Fibroblast of lung (primary cell): ENCODE measurements at places on chromosomes 13 and 19. TPM values are rescaled to one million over a fixed set of nuclear protein-coding genes. Genes with fewer than 3 reads are reported as not detected.
A peak's percentile ranks its signal among the peaks of the same experiment; 100 is the strongest.

SLC25A41 gene
- polyA plus RNA-seq = 0.03 TPM in 1 of 2 replicates, not detected in the other

DNA sequence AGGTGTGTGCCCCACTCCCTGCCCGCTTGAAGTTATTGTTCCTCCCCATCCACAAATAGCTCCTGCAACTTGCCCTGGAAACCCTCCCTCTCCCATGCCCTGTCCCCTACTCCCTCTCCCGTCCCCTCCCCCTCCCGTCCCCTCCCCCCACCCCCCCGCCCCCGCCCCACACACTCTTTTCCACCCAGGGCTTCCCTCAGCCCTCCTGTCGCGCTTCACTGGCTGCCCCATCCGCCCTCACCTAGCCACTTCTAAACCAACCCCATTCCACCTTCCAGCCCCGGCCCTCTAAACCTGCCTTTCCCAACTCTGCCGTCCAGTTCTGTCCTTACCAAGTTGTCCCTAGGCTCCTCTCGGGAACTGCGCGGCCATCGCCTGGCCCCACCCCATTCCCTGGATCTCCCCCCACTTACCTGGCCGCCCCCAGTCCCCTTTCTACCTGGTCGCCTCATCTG is 993 bp downstream of the RGL3 start:
- no peak overlapping the region for H3K4me3 ChIP-seq
- H3K27ac ChIP-seq = no peak overlapping the region
- H3K4me1 ChIP-seq = no peaks in the 10 kb centered on the region
- peaks cover 5% of the 10 kb centered on the region for H3K27me3 ChIP-seq
- no peaks in the 10 kb centered on the region for H3K36me3 ChIP-seq

GRCh38 chr13:81104035-81104715 is 763.2 kb upstream of the SPRY2 start:
- no peak overlapping the region for H3K4me3 ChIP-seq
- no peaks in the 10 kb centered on the region for H3K36me3 ChIP-seq
- H3K27ac ChIP-seq = no peak overlapping the region
- H3K4me1 ChIP-seq = no peaks in the 10 kb centered on the region
- no peaks in the 10 kb centered on the region for H3K27me3 ChIP-seq
- DNase-seq = no peak

- no peaks in the 10 kb centered on the region for H3K27me3 ChIP-seq
- no peak overlapping the region for H3K27ac ChIP-seq
- no peak for DNase-seq
- no peak overlapping the region for H3K4me3 ChIP-seq
- H3K4me1 ChIP-seq = no peaks in the 10 kb centered on the region
These were observed 22.7 kb downstream of the ADPRHL1 start for GRCh38 chr13:113430378-113431110.

CBARP gene
- 0.31 and 1.0 TPM in 2 replicates for polyA plus RNA-seq

- H3K27ac ChIP-seq = peak overlapping the region; percentile 30
- peaks cover 3% of the 10 kb centered on the region for H3K36me3 ChIP-seq
- H3K4me3 ChIP-seq = peak overlapping the region; percentile 60
These were observed 585 bp downstream of the MAP1S start for GRCh38 chr19:17719730-17720400.

- peaks cover 2% of the 10 kb centered on the region for H3K36me3 ChIP-seq
- DNase-seq = peak; percentile 77
- H3K27ac ChIP-seq = peak overlapping the region; percentile 59
- peaks cover 25% of the 10 kb centered on the region for H3K4me1 ChIP-seq
- no peaks in the 10 kb centered on the region for H3K27me3 ChIP-seq
- no peak overlapping the region for H3K4me3 ChIP-seq
These were observed 9.6 kb upstream of the TPM4 start for GRCh38 chr19:16066611-16067104.

DNA sequence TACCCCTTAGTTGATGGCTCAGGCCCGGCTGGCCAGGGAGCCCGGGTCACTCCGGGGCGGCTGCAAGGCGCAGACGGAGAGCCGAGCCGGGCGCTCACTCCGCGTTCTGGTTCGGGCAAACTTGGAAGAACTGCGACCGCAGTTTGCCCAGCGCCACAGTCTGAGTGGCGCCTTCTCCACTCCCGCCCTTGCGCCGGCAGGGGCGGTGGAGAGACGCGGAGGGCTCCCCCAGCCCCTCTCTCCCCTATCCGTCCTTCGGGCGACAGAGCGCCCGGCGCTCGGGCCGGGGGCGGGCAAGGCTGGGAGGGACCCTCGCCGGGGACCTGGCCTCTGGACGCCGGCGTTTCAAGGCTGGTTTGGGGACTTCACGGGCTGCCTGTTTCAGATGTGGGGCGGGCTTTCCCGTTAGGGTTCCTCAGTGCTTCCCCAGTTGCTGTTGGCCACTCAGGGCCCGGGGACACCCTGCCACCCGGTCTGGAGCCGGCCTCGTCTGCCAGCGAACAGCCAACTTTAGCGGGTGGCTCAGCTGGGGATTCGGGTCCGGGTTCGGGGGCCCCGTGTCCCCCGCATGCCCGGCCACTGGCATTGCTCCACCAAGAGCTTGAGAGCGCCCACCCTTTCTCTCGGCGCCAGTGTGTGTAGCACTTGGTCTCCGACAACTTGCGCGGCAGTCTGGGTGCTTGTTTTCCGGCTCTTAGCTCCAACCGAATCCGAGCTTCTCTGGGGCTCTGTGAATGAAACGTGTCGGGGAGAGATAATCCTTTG is 1.5 kb downstream of the GPC6 start:
- H3K36me3 ChIP-seq = no peaks in the 10 kb centered on the region
- peak; percentile 91 for DNase-seq
- no peaks in the 10 kb centered on the region for H3K27me3 ChIP-seq
- peak overlapping the region; percentile 82 for H3K27ac ChIP-seq
- no peaks in the 10 kb centered on the region for H3K4me1 ChIP-seq

ICAM5 gene
- 0.47 and 0.55 TPM in 2 replicates for polyA plus RNA-seq

GRCh38 chr13:36850790-36851438 is 31.9 kb downstream of the RFXAP start:
- H3K36me3 ChIP-seq = no peaks in the 10 kb centered on the region
- no peak for DNase-seq
- no peak overlapping the region for H3K4me3 ChIP-seq
- H3K27me3 ChIP-seq = no peaks in the 10 kb centered on the region
- no peaks in the 10 kb centered on the region for H3K4me1 ChIP-seq

DNA sequence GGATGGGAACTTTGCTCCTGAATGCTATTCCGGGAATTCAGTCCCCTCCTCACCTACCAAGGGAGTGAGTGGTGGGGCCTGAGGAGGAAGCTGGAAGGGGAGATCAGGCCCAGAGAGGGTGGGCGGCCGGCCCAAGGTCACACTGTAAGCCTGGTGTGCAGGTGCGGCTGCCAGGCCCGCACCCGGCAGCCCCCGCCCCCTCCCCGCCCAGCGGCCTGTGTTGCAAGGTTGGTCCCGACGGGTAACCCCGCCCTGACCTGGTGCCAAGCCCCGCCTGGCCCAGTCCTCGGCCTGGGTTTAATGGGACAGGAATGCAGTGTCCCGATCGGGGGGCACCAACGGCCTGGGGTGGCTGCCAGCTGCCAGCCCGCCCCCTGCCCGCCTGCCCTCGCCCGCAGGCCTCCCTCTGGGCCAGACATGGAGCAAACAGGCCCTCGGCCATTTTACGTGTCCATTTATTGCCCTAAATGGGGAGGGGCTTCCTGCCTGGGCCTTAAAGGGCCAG is 5.5 kb downstream of the ZBTB7A start:
- no peak for DNase-seq
- peak overlapping the region; percentile 93 for H3K27ac ChIP-seq
- H3K4me1 ChIP-seq = peaks cover 52% of the 10 kb centered on the region
- no peak overlapping the region for H3K4me3 ChIP-seq
- H3K36me3 ChIP-seq = peaks cover 7% of the 10 kb centered on the region

DNA sequence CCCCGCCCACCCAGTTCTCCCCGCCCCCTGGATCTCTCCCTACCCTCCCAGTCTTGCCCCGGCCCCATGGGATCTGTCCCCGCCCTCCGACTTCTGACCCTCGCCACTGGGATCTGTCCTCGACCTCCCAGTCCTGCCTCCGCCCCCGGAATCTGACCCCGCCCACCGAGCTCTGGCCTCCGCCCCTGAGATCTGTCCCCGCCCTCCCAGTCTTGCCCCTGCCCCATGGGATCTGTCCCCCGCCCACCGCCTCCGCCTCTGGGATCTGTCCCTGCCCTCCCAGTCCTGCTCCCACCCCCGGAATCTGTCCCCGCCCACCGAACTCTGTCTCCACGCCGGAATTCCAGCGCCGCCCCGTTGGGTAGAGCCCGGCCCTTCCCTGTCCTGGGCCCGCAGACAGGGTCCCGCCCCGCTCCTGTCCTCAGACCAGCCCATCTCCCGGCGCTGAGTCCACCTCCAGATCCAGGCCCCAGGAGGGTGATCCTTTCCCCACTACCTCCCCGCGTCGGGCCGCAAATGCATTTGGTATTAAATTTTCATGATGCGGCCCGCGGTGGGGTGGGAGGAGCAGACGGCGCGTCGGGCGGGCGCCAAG is 1.5 kb upstream of the SLC17A7 start:
- H3K36me3 ChIP-seq = peaks cover 3% of the 10 kb centered on the region
- H3K27ac ChIP-seq = no peak overlapping the region
- DNase-seq = peak; percentile 68
- no peaks in the 10 kb centered on the region for H3K4me1 ChIP-seq

- DNase-seq = no peak
- H3K27me3 ChIP-seq = no peaks in the 10 kb centered on the region
- H3K27ac ChIP-seq = no peak overlapping the region
- H3K36me3 ChIP-seq = no peaks in the 10 kb centered on the region
- no peak overlapping the region for H3K4me3 ChIP-seq
- no peaks in the 10 kb centered on the region for H3K4me1 ChIP-seq
These were observed 506.2 kb downstream of the GPC5 start for GRCh38 chr13:91904597-91904996.

RDH8 gene
- polyA plus RNA-seq = 0.06 TPM in 1 of 2 replicates, not detected in the other

CGB1 gene
- polyA plus RNA-seq = not detected in 2 replicates

GRCh38 chr13:99280166-99280565 is 22.0 kb upstream of the GPR18 start:
- no peaks in the 10 kb centered on the region for H3K27me3 ChIP-seq
- H3K4me3 ChIP-seq = no peak overlapping the region
- peak; percentile 55 for DNase-seq
- H3K36me3 ChIP-seq = no peaks in the 10 kb centered on the region
- no peaks in the 10 kb centered on the region for H3K4me1 ChIP-seq

GRCh38 chr19:8127311-8127710 is 22.1 kb downstream of the FBN3 start:
- H3K4me3 ChIP-seq = no peak overlapping the region
- no peaks in the 10 kb centered on the region for H3K36me3 ChIP-seq
- no peaks in the 10 kb centered on the region for H3K4me1 ChIP-seq

MAP2K2 gene
- polyA plus RNA-seq = 61.6 and 100 TPM in 2 replicates

AP3D1 gene
- polyA plus RNA-seq = 68.0 and 103 TPM in 2 replicates

DNA sequence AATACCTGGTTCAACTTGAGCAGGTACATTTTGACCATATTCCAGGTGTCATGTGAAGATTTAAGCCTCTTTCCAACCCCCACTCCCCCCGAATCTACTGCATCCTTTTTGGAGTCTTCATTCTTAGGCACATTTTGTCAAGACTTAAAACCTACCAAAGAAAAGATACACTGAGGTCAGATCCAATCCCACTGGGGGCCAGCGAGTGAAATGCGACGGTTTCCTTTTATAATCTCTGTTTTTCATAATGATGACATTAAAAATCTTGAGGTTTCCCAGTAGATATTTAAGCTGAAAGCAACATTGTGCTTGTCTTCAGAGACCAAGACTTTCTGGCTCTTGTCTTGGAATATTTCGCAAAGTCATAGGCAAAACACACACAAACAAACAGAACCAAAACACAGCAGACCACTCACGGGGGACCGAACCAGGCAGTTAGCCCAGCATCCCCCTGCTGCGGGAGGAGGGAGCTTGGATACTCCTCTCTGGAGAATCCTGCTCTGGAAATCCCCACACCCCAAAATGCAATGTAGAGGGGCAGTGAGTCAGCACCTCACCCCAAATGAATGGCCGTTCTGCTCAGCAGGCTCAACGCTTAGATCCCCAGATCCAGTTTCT is 506 bp upstream of the GAS6 start:
- H3K4me3 ChIP-seq = peak overlapping the region; percentile 55
- no peak for DNase-seq
- no peaks in the 10 kb centered on the region for H3K27me3 ChIP-seq
- peaks cover 5% of the 10 kb centered on the region for H3K4me1 ChIP-seq
- peak overlapping the region; percentile 64 for H3K27ac ChIP-seq

- DNase-seq = peak; percentile 27
- H3K27me3 ChIP-seq = no peaks in the 10 kb centered on the region
- H3K4me3 ChIP-seq = peak overlapping the region; percentile 26
- no peak overlapping the region for H3K27ac ChIP-seq
- H3K4me1 ChIP-seq = peaks cover 4% of the 10 kb centered on the region
These were observed 1.0 kb downstream of the DIRAS1 start for GRCh38 chr19:2719920-2720776.

GRCh38 chr19:16446724-16447368 is 24.9 kb downstream of the EPS15L1 start:
- H3K36me3 ChIP-seq = no peaks in the 10 kb centered on the region
- no peaks in the 10 kb centered on the region for H3K27me3 ChIP-seq
- peaks cover 14% of the 10 kb centered on the region for H3K4me1 ChIP-seq
- no peak overlapping the region for H3K4me3 ChIP-seq
- H3K27ac ChIP-seq = peak overlapping the region; percentile 57

DNA sequence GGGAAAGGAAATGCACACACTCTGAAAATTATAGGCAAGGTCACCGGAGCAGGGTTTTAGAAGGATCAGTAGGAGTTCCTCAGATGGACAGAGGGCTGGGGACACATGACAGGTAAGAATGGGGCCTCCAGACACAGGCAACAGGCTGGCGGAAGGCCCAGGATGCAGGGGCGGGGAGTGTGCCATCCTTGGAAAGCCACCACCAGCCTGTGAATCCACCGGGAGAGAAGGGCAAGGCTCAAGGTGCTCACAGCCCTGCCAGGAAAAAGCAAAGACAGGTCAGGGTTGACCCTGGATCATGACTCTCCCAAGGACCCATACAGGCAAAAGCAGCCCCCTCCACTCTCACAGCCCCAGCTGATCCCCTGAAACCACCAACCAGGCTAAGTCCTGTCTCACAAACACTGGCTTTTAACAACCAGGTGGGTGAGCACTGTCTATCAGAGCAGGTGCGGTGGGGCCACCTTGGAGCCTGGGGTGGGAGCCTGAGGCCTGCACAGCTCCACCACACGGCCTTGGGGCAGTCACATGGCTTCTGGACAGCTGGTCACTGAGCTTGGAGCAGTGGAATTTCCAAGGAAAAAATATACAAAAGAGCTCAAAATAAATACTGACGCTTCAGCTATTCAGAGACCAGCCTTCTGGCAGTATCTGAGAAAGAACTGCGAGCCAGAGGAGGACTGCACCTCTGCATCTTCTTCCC is 35.2 kb upstream of the ISYNA1 start:
- DNase-seq = no peak
- H3K27ac ChIP-seq = no peak overlapping the region
- H3K27me3 ChIP-seq = no peaks in the 10 kb centered on the region
- peaks cover 12% of the 10 kb centered on the region for H3K36me3 ChIP-seq
- H3K4me1 ChIP-seq = peaks cover 2% of the 10 kb centered on the region

- no peaks in the 10 kb centered on the region for H3K36me3 ChIP-seq
- no peaks in the 10 kb centered on the region for H3K4me1 ChIP-seq
- no peaks in the 10 kb centered on the region for H3K27me3 ChIP-seq
These were observed 219.8 kb downstream of the MZT1 start for GRCh38 chr13:72507416-72508199.

PSPN gene
- 0.25 and 0.36 TPM in 2 replicates for polyA plus RNA-seq

- no peak overlapping the region for H3K4me3 ChIP-seq
- H3K27ac ChIP-seq = no peak overlapping the region
- H3K36me3 ChIP-seq = no peaks in the 10 kb centered on the region
- DNase-seq = no peak
These were observed 14.9 kb upstream of the RPL21 start for GRCh38 chr13:27236478-27236877.
